AML-193 (cell line): ENCODE measurements at places on chromosomes 6 and 20.

DNA sequence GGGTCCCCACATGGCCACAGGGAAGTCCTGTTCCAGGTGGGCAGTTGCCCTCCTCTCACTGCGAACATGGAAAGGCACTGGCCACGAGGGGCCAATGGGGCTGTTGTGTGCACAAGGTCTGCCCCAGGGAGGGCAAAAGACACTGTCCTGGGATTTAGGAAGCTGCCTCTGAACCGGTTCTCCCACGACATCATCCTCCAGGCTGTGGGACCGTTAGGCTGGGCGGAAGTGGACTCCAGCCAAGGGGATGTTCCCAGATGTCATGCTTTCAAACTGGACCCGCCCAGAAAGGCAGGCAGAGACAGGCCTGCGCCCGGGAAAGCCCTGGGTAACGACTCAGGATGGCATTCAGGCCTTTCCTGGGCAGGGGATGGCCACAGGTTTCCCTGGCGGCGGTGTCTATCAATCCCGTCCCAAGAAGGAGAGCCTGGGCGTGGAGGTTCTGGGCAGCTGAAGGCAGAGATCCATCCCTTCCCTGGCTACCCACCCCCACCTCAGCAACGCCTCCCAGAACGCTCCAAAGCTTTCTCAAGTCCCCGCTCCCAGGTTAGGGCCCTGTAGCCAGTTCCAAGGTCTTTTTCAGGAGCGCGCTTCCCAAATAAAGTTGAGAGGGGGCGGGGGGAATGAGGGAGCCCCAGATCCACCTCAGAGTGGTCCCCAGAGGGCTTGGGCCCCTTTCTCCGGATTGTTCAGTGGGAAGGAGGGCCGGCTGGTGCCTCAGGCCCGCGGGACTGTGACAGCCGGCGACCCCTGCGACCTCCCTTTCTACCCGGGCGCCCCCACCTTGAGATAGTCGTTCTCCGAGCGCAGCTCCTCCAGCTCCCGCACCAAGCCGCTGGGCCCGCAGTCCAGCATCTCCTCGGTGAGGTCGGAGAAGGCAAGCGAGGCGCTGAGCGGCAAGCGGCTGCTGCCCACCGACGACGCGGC lies 13.8 kb upstream of the TLDC2 start:
- DNase-seq = peak; percentile 53

- DNase-seq = no peak
Observed at GRCh38 chr20:58374027-58374850, 14.8 kb upstream of the VAPB start.

- no peak for DNase-seq
Observed at GRCh38 chr20:16189371-16189770, 383.9 kb downstream of the KIF16B start.

GRCh38 chr20:25148181-25148981 lies 47.1 kb upstream of the ENTPD6 start:
- DNase-seq = no peak

- DNase-seq = peak; percentile 77
Observed at GRCh38 chr6:53437557-53438202, 88.9 kb upstream of the ELOVL5 start.

DNA sequence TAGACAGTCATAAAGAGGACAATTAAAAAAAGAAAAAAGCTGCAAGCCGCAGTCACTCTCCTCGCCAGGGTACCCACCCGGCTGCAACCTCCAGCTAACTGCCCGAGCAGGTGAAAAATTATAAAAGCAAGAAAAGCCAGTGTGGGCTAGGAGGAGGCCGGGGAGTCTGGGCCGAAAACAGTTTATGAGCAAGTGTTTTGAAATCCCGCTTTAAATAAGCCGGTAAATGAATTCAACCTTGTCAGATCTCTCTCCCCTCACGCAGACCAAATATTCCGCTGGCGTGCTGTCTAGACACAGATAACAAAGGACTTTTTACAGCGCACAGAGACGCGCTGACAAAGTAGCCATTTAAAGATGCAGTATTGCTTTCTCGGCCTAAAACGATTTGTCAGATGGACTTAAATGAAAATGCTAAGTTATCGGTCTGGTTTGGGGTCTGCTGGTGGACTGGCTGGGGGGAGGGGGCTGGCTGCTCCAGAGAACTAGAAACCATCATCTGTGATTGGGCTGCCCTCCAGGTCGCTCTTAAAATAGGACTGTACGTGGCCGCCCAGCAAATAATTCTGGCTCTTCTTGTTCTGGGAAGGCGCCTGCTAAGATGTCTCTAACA lies 24.6 kb downstream of the PMEPA1 start:
- no peak for DNase-seq

DNA sequence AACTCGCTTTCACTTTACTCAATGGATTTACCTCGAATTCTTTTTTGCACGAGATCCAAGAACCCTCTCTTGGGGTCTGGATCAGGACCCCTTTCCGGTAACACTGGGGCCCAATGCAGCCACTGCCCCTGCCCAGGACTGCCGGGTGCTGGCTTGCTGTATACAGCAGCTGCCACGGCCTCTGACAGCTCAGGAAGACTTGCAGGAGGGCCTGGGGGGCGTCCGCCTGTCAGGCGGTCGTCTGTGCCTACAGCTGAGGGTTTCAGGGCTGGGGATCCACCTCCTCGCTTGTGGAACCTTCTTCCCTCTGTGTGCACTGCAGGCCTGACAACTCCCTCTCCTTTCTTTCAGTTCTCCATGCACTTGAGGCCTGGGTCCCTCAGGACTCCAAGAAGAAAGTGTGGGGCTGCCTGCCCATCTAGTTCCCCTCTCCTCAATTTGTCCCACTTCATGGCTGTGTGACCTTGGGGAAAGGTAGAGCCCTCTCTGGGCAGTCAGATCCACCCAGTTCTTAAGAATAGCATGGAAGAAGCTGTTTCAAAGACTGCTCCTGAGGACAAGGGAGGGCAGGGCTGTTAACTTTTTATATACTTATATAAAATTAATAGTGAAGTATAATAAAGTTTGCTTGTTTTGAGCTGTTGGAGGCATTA lies 75.0 kb upstream of the LGSN start:
- no peak for DNase-seq

DNA sequence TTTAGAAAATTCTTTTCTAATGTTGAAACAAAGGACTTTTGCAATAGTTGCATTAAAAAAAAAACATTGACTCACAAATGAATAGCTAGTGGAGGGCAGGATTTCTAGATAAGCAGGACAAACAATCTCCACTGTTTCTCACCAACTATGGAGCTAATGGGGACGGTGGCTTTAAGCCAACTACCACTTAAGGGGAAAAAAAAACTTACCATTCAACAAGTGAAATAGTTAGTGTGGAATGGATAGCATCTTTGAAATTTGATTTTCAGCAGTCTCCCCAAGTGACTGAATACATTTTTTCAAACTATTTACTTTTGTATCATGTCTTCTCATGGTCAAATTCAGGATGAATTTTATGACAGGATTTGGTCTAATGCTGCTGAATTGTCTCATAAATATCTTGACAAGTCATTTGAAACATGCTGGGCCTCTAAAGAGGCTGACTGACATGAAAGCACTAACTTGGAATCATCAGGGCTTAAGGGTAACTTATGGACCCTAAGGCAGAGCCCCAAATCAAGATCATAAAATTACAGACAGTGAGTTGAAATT lies 100.5 kb downstream of the EYA4 start:
- no peak for DNase-seq
